ENCODE measurements at places on chromosomes 11 and 22.

GRCh38 chr11:132466983-132467382 is 1065.3 kb downstream of the OPCML start:
- no peak for DNase-seq

DNA sequence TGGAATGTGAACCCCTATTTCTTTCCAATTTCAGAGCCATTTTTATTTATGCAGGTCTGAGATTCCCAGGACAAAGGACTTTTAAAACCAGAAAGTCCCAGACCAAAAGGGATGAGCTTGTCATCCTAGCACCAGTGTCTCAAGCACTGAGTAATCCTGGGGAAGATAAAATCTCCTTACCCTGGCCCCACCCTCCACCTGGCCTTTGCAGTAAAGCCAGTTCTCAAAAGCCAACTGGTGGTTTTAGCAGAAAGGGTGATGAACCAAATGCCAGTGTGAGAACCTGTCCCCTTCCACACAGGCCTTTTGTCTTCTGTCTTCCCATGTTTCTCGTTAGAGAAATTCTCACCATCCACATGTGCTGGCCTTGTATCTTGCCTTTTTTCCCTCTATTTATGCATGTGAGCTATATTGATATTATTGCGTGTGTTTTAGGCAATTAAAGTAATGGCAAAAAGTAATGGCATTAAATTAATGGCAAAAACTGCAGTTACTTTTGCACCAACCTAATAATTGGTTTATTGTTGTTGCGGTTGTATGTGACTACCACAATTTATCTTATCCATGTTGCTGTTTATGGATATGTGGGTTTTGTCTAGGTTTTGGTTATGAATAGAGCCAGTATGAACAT is 191.3 kb downstream of the MYO18B start:
- no peak for DNase-seq

DNA sequence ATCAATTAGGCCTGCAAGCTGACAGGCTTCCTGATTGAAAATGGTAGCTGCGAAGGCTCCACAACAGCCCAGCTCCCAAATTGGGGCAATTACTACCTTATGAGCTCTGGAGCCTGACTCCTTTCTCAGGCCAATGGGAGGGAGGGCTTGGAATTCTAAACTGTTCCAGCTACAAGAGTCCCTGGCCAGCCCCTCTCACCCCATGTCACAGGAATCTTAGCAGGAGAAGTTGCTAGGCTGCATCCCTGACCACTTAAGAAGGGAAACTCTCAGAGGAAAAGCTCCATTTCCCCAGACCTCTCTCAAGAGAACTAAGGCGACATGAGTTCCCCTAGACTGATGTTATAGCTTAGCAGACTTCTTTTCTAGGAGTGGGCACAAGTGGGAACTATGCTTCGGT is 4.9 kb downstream of the LRP4 start:
- no peak for DNase-seq

DNA sequence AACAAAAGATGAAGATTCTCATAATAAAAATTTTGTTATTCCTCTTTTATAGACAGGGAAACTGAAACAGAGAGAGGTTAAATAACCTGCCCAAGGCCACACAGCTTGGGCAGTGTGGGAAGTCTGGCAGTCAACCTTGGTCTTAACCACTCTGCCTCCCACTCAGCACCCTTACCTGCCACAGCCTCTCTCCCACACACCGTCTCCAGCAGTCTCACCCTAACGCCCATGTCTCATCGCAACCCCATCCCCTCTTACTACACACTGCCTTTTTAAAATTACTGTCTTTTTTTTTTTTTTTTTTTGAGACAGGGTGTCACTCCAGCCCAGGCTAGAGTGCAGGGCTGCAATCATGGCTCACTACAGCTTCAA is 25.0 kb downstream of the ARRB1 start:
- no peak for DNase-seq

- no peak for DNase-seq
These were observed 2.7 kb downstream of the DTX4 start for GRCh38 chr11:59174664-59175033.

- no peak for DNase-seq
These were observed 122.7 kb downstream of the RBFOX2 start for GRCh38 chr22:35905894-35906293.

DNA sequence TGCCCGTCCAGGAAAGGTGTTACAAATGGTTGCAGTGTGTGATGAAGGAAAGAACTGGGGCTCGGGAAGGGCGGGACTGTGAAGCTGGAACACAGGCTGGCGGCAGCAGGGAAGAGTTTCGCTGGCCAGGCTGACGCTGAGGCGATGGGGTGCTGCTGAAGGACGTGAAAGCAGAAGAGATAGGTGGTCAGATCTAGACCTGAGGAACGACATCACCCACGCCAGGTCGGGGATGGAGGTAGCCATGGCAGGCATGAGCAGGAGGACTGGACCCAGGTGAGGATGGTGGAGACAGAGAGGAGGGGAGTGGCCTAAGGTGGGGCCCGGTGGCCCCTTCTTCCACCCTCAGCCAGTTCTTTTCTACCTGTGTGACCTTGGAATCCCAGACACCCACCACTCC is 9.1 kb downstream of the CDC42EP2 start:
- DNase-seq, result no peak

- peak; percentile 59 for DNase-seq
These were observed 796 bp upstream of the YIF1A start for GRCh38 chr11:66289548-66290329.

All from astrocyte of the cerebellum (primary cell).